ENCODE measurements at places on chromosomes 3 and 15.

DNA sequence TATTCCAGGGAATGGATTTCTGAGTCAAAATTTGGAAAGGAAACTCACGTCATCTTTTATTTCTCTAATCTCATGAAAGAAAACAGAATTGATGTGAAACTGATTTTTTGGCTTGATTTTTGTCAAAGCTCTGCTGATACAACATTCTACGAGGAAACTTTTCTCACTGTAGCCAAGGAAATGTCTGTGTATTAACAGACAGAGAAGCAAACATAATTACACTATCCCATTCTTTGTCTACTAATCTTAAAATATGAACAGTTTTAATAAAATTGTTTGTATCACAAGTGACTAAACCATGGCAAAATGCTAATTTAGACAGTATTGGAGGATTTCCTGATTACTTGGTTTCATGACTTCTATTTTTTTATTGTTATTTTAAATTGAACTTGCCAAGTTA is 1437.0 kb downstream of the OTOL1 start:
- DNase-seq = no peak

DNA sequence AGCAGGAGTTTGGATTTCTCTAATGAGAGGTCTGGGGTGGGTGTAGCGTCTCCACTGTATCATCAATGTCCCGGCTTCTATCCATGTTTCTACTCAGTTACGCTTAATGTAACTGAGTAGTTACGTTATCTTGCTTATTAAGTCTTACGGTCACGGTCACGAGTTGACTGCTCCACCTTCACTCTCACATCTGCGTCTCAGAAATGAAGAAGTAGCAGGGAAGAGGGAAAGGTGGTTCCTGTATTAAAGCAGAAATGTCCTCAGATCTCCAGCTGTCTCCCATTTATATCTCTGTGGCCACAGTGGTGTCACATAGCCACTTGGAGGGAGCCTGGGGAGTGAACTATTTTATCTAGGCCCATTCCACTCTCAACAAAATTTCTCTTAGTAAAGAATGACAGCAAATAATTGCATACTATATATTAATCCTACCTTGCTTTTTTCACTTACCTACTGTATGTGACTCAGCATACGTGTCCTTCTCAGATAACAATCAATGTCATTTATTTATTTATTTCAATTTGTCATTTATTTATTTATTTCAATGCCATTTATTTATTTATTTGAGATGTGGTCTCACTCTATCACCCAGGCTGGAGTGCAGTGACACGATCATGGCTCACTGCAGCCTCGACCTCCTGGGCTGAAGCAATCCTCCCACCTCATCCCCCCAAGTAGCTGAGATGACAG is 39.7 kb upstream of the RNU6-1 start:
- DNase-seq = no peak

DNA sequence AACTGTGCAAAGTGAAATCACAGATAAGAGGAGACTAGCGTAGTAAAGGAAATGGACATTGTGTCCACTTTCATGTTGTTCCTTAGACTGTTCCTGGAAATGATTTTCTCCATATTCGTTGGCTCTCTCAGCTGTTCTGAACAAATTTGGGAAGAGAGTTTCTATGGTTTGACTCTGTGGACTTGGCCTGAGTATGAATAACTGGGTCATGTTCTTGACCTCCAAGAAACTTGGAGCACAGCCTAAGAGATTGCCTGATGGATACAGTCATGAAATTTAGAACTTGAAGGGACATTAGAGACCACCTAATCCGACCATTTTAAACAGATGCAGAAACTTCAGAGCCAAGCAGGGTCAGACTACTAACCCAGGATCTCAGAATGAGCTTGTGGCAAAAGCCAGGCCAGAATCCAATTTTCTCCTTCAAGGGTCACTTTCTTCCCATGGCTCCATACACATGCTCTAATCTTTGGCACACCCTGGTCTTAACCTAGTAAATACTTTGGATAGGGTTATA is 430.4 kb downstream of the RBMS3 start:
- DNase-seq = no peak

GRCh38 chr3:31922962-31923361 is 58.1 kb downstream of the OSBPL10 start:
- no peak for DNase-seq

DNA sequence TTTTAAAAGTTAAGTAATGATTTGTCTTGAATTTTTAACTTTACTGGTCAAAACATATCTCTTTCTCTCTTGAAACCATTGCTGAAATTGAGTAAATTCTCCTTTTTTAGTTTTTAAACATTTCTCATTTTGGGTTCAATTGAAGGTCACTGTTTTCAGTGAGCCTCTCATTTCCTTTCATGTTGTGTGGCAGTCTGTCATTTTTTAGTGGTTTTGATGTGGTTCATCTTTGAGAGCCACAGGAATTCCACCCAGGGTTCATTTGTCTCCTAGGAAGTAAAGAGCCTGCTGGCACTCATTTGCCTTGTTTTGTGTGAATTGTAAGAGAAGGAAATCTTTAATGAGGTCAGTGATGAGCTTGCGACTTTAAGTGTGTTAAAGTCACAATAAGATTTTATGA is 10.4 kb downstream of the CLDN11 start:
- DNase-seq = peak; percentile 56

DNA sequence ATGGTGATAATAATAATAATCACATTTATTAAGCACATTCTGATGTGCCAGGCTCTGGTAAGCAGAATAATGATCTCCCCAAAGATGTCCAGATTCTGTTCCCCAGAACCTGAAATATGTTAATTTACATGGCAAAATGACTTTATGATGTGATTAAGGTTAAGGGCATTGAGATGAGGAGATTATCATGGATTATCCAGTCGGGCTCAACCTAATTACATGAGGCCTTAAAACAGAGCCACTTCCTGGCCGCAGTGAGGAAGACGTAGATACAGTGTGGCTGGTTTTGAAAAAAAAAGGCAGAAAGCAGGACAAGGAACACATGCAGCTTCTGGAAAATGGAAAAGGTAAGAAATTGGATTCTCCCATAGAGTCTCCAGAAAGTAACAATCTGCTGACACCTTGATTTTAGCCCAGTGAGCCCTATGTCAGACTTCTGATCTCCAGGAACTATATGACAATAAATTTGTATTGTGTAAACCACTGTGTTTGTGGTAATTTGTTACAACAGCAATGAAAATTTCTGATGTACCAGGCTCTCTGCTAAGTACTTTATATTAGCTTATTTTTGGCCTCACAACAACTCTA is 126.7 kb downstream of the ALCAM start:
- no peak for DNase-seq

GRCh38 chr15:70196372-70197316 is 98.9 kb upstream of the TLE3 start:
- peak; percentile 18 for DNase-seq

- no peak for DNase-seq
These were observed 64.0 kb downstream of the KAT2B start for GRCh38 chr3:20104167-20104661.

- no peak for DNase-seq
These were observed 370.6 kb upstream of the TBL1XR1 start for GRCh38 chr3:177567833-177568232.

- no peak for DNase-seq
These were observed 715 bp upstream of the SCAPER start for GRCh38 chr15:76905855-76906254.

DNA sequence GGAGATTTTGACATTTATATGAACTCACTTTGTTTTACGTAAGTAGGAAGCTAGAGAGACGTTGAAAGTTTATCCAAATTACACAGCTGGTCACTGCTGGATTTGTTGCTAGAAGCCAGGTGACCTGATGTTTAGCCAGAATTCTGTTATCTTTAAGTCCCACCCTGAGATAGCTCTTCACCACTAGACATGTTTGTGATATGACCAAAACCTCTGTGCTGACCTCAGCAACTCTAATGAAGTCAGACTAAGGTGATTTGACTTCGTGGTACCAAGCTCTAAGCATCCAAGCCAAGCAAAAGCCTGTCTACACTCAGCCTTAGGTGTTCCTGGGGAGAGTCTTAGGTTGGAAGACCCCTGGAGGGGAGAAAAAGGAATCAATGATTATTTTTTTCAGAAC is 102.4 kb downstream of the ARRDC4 start:
- no peak for DNase-seq

DNA sequence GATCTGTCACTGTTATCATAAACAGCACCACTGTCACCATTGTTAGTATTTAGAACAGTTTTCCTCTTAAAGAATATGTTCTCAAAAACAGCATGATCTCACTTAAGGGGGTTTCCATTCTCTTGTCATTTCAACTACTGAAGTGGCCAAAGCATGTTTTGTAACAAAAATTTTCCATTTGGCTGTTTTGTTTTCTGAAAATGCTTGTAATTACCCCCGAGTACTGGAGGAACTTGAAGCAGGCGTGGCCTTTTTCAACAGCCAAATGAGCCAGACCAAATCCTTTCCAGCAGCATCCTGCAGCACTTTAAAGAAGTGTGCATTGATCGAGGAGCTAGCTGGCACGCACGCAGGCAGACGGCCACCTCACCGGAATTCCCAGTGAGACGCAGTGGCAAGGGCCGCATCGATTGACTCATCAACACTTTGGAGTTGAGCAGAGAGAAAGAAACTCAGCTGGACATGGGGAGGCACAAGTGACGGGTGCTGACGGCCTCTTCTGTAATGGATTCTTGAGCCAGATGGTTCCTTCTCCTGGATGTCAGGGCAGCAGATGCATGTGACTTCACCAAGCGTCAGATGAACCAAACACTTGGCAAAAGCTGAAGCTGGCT is 234.3 kb upstream of the IGF1R start:
- DNase-seq = no peak

- DNase-seq = no peak
These were observed 94.9 kb upstream of the ATP2B2 start for GRCh38 chr3:10600296-10600714.

GRCh38 chr3:106710596-106710995 is 666.6 kb upstream of the CCDC54 start:
- DNase-seq = no peak

DNA sequence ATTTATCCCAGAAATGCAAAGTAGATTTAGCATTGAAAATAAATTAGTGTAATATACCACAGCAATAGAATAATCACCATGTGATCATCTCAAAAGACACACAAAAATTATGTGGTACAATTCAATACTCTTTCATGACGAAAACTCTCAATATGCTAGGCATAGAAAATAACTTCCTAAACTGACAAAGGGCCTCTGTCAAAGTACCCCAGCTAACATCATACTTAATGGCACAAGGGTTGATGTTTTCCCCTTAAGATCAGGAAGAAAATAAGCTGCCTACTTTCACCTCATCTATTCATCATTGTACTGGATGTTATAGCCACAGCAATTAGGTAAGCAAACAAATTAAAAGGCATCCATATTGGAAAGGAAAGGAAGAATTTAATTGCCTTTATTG is 22.7 kb upstream of the NIPA2 start:
- no peak for DNase-seq

DNA sequence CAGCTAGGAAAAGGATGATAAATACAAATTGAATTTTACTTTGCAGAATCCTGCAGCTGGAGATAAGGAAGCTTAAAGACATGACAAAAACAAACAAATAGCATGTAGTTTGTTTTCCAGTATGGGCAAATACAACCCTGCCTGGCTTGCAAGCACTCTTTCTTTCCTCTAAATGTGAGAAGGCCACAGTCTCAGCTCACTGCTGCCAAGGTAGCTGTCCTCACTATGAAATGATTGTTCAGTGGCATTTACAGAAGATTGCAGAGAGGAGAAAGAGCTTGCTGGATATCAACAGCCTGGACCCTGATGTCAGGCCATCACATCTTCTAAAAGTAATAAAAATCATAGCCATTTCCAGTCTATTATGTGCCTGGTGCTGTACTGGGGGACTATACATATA is 262.0 kb downstream of the CLSTN2 start:
- no peak for DNase-seq

DNA sequence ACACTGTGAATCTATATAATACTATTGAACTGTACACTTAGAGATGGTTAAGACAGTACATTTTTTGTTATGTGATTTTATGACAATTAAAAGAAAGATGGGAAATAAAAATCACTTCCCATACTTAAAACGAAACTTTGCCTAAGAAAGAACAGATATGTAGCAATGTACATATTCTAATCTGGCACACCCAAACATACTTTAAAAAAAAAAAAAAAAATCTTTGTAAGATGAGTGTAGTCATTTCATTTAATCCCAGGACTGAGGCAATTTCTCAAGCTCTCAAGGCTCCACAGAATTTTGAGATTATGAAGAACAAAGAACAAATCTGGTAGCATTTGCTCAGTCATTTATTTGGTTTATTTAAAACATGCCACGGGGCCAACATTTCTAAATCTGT is 40.3 kb upstream of the FEZF2 start:
- no peak for DNase-seq

GRCh38 chr3:155194973-155195957 is 98.2 kb downstream of the STRIT1 start:
- DNase-seq = no peak

- DNase-seq = no peak
These were observed 30.8 kb upstream of the SLC41A3 start for GRCh38 chr3:126114443-126115386.

DNA sequence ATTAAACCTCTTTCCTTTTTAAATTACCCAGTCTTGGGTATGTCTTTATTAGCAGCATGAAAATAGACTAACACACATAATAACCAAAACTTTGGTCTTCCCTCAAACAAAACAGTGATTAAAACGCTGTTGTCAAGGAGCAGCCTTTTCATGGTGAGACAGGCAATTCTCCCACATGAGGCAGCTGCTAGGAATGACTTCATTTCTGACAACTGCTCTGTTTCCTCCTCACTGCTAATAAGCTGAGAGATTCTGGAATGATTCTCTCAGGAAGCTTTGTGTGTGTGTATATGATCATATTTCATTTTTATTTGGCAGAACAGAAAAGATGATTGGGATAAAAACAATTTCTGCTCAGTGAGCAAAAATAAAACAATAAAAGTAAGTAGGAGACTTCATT is 580.6 kb upstream of the ADAMTS9 start:
- peak; percentile 46 for DNase-seq

GRCh38 chr15:60006873-60007272 is 2.8 kb downstream of the FOXB1 start:
- no peak for DNase-seq

DNA sequence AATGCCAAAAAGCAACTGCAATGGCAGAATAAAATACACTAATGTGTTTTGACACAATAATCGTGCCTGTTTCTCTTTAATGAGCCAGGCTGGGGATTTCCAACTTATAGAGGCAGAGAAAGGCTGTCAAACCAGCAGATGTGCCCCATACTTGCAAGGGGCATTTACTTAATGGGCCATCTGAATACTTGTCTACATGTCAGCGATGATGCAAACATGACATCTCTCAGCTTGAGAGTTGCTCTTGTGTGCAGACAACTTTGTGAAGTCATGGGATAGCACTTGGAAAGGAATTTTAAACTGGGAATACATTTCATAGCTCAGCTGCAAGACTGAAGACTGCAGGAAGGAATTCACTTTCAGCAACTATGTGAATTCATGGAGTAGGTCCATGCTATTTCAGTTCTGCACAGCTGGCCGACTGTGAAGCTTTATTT is 127.4 kb upstream of the ADAMTS9 start:
- peak; percentile 80 for DNase-seq

Measured in adipocyte (in vitro differentiated cells).